AG04450 (cell line): ENCODE measurements at places on chromosomes 4 and X.

GRCh38 chrX:154799556-154800348 lies 5.5 kb downstream of the MPP1 start:
- no peak for DNase-seq

- no peak for DNase-seq
Observed at GRCh38 chr4:78484574-78484973, 67.0 kb upstream of the ANXA3 start.

GRCh38 chr4:1928356-1929239 lies 57.4 kb downstream of the NSD2 start:
- DNase-seq, result no peak

GRCh38 chr4:84529169-84529751 lies 30.2 kb upstream of the NKX6-1 start:
- no peak for DNase-seq

- DNase-seq, result no peak
Observed at GRCh38 chrX:23736030-23736429, 7.0 kb downstream of the ACOT9 start.

GRCh38 chr4:176274441-176274840 lies 5.4 kb upstream of the ASB5 start:
- no peak for DNase-seq

GRCh38 chr4:38982361-38983095 lies 49.7 kb downstream of the TMEM156 start:
- DNase-seq, result no peak

- DNase-seq, result no peak
Observed at GRCh38 chr4:61024610-61025009, 175.5 kb upstream of the ADGRL3 start.

GRCh38 chrX:75154871-75155270 lies 1.2 kb downstream of the ABCB7 start:
- DNase-seq, result no peak

- no peak for DNase-seq
Observed at GRCh38 chr4:150315175-150315574, 236.9 kb downstream of the DCLK2 start.

- no peak for DNase-seq
Observed at GRCh38 chr4:3249711-3250437, 915 bp downstream of the MSANTD1 start.

- DNase-seq, result no peak
Observed at GRCh38 chr4:81609844-81610243, 138.1 kb upstream of the RASGEF1B start.

DNA sequence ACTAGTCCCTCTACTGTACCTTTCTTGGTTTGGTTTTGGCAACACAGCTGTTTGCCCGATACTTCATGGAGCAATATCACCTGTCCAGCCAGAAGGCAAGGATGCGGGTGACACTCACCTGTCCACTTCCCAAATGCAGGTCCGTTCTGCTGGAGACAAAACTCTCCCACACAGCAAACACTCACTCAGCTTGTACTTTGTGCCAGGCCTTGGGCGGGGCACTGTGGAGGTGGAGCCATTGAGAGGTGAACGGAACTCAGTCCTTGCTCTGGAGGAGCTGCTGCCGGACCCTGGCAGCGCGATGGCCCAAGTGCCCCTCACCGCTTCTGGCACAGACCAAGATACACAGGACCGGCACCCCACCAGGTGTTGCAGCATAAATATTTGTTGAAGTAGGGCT lies 15.3 kb upstream of the HMGB3 start:
- no peak for DNase-seq

GRCh38 chr4:137387924-137388323 lies 144.4 kb downstream of the PCDH18 start:
- DNase-seq, result peak; percentile 39

- no peak for DNase-seq
Observed at GRCh38 chr4:89006307-89006706, 50.7 kb downstream of the FAM13A start.

DNA sequence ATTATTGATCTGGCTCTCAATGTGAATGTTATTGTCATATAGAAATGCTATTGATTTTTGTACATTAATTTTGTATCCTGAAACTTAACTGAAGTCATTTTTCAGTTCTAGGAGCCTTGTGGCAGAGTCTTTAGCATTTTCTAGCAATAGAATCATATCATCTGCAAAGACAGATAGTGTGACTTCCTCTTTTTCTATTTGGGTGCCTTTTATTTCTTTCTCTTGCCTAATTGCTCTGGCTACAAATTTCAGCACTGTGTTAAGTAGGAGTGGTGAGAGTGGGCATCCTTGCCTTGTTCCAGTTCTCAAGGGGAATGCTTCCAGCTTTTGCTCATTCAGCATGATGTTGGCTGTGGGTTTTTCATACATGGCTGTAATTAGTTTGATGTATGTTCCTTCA lies 102.7 kb downstream of the SH3BGRL start:
- no peak for DNase-seq

DNA sequence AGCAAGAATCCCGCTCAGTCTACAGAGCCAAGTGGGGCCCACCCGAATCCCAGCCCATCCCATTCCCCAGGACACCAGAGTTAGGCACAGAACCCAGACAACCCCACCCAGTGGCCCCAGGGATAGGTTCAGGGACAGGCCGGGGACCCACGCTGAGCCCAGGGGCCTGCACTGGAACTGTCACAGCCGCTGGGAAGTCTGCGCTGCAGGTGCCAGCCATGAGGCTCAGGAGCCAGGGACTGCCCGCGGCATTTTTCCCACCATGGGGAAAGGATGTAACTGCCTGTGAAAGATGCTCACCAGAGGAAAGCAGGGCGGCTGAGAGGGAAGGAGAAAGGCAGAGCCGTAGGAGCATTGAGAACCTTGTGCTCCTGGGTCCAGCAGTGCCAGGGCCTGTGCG lies 12.0 kb downstream of the EVC2 start:
- DNase-seq, result no peak

- no peak for DNase-seq
Observed at GRCh38 chr4:117455088-117455487, 369.7 kb upstream of the TRAM1L1 start.

DNA sequence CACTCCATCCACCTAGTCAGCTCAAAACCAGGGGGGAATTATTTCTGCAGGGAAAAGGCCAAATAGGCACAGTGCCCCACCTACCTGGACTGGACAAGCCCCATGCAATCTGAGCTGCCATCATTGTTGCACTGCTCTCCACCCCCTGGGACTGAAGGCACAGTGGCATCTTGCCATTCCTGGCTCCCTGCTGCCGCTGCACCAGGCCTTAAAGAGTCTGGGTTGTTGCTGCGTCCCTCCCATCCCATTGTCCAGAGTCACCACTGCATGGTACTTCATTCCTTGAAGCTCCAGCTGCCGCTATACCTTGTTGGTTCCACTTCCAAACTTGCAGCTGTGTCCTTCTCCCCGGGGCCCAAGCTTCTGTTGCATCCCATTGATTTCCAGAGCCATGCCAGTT lies 629.7 kb downstream of the STIM2 start:
- DNase-seq, result no peak

- DNase-seq, result no peak
Observed at GRCh38 chr4:680928-681645, 6.7 kb downstream of the MYL5 start.

DNA sequence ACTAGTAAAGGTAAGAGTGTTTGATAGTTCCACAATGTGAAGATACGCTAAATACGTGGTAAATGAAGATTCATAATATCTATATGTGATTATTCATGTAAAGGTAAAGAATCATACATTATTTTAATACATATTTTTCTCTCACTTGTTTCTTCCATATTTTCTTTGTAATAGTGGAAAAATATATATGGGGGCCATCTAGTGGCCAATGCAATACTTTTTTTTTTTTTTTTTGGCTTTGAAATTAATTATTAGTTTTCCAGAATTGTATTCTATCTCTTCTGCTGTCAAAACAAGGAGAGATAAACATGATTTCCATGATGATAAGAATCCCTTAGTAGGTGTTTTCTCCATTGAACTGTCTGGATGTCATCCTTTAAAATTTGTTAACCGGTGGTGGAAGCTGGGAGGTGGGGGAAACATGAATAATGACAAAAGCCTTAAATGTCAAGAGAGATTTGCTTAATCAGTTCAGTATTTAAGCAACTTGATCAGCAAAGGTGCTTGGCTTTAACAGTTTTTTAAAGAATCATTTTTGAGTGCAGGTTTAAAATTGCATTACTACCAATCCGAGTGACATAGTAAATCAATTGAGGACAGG lies 508.7 kb upstream of the HTR2C start:
- DNase-seq, result no peak

DNA sequence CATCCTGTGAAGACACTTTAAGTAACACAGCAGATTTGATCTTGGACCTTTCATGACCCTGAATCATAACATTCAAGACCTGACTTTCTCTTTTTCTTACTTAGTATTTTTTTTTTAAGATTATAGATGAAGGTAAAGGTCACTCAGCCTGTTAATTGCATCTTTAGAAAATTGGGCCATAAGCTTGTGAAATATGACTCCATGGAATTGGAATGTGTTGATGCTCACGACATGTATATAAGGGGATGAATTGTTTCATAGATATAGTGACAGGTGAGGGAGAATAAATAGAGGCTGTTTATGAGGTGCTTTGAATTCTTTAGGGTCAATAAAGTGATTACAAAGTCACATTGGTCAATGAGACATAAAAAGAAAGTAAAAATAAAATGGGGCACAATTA lies 27.7 kb upstream of the HS3ST1 start:
- DNase-seq, result no peak

- DNase-seq, result no peak
Observed at GRCh38 chr4:8913858-8914460, 42.3 kb upstream of the HMX1 start.

DNA sequence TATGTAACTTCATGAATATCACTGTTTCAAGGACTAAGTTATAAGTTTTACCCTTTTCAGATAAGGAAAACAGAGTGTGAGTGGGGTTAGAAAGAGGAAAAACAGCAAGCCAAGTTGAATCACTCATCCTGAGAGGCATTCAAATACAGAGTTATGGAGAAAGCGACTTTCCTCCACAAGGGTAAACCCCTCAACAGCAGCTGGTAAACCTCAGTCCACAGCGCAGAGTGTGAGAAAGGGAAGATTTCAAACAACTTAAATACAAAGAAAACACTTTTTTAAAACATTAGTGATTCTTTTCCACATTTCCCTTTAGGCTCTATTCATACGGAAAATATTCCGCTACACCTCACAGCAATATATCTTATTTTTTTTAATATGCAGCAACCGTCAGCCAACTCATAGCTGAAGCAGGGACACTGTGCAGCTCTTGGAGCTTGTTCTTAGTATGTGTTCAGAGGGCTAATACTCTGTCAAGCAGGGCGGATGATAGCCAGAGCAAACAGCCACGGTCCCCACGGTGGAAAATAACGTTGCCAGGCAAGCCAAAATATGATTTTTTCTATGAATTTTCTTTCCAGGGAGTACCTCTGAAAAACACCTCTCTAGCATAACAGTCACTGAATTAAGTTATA lies 488.9 kb upstream of the FAT1 start:
- no peak for DNase-seq

DNA sequence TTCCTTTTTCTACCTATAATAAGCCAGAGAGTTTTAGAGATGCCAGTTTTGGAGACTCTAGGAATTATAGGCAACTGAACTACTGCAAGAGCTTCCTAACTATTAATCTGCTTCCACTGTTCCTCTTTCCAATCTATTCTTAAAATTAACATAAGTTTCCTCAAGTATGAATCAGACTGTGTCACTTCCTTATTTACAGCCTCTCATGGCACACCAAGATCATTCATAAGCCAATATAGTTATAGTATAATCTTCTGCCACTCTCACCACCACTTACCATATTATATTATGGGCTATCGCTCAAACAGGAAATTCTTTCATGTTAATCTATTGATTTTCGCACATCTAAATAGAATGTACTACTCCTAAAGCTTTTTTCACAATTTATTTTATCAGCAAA lies 383.5 kb downstream of the STPG2 start:
- no peak for DNase-seq

DNA sequence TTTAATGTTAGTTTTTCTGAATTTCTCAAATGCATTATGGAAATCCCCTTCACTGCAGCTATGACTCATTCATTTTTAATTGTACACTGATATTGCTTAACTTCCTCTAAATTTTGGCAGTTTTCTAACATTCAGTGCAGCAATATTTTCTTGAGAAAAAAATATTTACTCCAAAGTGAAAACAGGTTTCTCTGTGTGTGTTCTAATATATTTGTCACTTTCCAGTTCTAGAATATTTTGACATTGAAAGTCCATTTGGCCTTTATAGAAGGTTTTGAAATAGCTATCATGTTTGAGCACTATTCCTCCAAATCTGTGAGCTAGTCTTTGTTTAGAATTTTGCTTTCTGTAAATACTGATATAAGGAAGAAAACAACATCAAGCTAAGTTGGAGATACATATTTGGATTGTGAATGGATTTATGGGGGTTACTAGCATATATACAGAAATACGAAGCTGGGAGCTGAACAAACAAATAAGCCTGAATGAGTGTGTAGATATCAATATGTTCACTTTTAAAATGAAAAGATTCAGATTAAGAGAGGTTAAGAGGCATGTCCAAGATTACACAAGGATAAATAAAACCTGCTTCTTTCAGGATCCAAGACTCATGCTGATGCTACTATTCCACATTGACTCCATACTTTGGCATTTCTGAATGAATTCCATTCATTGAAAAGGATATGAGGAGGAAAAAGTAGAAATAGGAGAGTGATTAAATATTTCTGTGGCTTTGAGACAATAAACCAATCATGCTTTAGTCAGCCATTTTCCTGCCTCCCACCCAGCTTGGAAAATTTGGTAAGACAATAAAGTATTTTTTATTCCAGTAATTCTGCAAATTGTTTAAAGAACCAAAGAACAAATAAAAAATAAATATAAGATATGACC lies 57.3 kb upstream of the SLIT2 start:
- peak; percentile 56 for DNase-seq

DNA sequence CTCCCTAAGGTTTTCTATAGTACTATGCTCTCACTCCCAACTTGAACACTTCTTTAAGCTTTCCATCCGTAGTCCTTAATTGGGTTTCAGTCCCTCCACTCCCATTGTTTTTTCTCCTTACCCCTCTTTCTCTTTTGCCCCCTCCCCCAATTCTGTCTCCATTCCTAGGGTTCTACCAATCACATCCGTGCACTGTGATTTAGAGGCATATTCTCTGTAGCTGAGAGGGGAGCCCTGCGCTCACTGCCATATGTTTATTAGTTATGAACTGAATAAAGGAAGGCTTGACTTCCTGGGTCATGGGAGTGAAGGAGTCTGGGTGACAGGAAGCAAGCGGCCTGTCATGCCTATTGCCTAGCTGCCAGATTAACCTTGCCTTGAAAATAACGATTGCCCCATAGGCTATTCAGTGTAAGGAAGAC lies 471 bp downstream of the MCTS1 start:
- no peak for DNase-seq

DNA sequence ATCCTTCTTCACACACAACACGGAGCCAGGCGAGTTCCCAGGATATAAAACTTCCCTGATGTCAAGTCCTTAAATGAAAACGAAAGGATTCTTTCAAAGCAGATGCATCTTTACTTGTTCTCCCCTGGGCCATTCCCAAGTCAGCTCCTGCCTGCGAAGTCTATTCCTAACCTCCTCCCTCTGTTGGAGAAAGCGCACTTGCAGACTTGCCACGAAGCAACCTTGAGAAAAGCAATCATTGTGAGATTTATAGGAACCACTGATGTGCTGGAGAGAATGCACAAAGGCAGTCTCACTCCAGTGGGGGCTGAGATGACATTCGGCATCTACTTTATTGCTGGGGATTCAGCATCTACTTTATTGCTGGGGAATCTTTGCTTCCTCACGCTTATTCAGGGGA lies 155.7 kb downstream of the NSUN7 start:
- no peak for DNase-seq
